ENCODE measurements at places on chromosomes 16 and 17.

DNA sequence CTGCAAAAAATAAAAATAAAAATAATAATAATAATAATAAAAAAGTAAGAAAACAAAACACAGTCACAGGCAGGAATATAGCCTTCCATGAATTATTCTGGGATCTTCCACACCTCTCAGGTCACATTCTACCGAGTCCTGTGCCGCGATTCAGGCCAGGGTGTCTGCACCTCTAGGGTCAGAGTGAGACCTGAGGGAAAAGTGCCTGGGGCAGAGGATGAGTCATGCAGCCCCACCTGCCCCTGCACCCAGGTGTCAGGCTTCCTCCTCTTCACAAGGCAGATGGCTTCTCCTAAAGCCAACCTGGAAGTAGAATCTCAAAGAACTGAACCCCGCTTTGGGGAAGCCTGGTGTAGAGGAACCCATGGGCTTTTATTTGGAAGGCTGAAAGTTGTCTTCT is 283.7 kb downstream of the CPPED1 start:
- no peak for DNase-seq

- no peak for DNase-seq
Observed at GRCh38 chr17:80356231-80356856, 58.6 kb upstream of the ENDOV start.

GRCh38 chr16:77775911-77776909 is 12.2 kb upstream of the VAT1L start:
- DNase-seq: no peak

- DNase-seq: no peak
Observed at GRCh38 chr16:9816644-9817043, 365.6 kb downstream of the GRIN2A start.

DNA sequence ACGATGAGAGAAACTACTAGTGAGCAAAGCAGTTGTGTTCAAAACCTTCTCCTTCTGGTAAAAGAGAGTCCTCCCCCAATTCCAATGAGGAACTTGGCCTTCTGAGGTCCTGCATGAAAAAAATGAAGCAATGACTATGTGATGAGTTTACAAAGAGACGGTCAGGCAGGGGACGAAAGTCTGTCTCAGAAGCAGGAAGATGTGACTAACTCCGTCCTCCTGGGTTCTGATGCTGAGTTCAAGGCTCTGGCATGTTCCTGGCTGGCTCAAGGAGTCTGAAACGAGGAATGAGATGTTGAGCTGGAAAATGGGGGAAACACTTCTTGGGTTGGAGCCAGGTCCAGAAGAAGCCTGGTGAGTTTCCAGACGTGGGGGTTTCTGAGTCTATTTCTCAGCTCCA is 129.6 kb downstream of the CPPED1 start:
- no peak for DNase-seq

DNA sequence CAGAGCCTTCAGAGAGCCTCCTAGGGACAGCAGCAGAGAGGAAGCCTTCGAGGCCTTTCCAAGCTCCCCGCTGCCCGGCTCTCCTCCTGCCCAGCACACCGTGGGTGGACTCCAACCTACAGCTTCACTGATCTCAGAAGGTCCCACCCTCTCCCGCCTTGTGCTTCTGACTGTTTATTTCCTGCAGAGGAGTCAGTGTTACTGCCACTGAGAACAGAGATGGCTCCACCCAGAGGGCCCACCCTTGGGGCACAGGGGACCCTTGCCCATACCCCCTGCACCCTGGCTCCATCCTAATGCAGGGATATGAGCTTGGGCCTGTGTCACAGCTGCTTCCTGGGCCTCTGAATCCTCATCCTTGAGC is 52.8 kb upstream of the TOB1 start:
- peak; percentile 48 for DNase-seq

DNA sequence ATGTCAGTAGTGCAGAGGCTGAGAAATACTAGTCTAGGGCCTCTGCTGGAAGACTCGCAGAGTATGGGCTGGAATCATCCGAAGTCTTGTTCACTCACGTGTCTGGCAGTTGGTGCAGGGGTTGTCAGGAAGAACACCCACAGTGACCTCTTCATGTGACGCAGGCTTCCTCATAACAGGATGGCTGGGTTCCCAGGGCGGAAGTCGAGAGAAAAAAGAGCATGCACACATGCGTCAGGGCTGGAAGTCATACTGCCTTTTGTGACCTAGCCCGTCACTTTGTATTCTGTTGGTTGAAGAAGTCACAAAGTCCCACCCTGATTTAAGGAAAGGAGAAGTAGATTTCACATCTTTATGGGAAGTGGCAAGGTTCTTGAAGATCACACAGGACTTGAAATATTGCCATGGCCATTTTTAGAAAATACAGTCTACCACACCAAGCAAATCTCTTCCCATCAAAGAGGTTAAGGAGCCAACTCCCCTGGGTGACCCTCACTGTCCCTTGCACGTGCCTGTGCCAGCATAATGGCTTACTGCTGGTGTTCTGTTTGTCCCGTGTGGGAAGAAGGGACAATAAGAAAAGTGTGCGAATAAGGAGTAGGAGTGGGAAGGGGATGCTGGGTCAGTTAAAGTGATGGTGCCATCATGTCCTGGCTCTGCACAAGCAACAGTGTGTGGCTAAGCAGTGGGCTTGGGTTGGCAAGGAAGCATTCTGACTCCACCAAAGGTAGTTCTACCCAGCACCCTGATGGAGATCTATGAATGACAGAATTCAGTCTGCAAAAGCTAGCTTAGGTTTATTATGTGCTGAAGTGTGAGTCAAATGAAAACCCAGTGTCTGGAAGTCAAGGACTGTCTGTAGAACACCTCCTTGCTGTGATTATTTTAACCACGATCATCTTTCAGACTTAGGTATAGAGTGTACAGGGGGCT is 28.1 kb downstream of the HEATR3 start:
- DNase-seq: no peak

DNA sequence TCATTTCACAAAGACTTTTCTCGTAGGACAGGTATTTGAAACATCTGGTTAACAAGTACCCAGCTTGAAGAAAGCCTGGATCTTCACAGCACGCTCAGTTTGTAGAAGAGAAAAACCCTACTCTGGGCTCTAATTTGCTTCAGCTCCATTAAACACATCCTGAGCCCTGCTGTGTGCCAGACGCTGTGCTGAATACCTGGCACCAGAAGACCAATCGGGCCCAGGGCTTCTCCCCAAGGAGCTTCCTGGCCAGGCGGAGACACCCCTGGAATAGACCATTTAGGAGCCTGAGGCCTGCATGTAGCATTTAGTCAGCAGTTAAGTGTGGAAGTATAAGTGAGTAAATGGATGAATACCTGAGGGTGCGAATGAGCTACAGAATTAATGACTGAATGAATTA is 8.9 kb upstream of the ABAT start:
- DNase-seq: no peak

GRCh38 chr16:23334950-23335349 is 32.8 kb downstream of the SCNN1B start:
- no peak for DNase-seq

DNA sequence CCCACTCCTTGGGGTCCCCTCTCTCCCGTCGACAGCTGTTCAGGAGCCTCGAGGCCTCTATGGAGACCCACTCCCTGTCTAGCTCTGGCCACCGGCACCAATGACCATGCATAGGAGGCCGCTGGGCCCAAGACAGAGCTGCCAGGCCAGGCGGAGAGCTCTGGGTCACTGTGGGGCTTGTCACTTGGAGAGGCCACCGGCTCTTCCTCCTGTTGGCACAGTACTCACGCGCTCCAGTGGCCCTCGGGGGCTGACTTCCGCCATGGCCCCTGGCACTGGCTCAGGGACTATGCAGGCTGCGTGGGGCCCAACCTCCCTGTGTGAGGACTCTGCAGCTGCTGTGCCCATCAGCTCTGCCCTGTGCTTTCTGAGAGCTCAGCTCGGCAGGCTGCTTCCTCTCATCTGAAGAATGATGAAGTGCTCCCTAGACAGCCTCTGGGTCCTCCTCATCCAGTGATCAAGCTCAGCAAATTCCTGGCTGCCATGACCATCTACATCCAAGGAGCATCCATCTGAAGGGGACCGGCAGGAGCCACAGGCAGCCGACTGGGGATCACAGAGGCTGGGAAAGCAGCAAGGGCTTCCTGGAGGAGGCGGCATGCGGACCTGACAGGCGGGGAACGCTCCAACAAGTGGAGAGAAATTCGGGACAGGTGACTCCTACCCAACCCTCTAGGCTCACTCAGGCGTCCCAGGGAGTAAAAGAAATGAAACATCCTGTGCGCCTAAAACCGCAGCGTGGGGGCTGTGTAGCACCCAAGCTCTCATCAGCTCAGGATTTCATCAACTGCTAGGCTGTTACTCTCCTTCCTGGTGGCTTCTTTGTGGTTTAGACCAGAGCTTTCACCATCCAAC is 16.8 kb downstream of the GALNS start:
- no peak for DNase-seq

GRCh38 chr16:88359008-88359407 is 23.8 kb upstream of the ZNF469 start:
- no peak for DNase-seq

All from stimulated activated CD8-positive, alpha-beta memory T cell treated with anti-CD3 and anti-CD28 coated beads, Interleukin-15, amount 100 ng/mL, for 4 hours (primary cell).